ENCODE measurements at places on chromosomes 4 and X.

DNA sequence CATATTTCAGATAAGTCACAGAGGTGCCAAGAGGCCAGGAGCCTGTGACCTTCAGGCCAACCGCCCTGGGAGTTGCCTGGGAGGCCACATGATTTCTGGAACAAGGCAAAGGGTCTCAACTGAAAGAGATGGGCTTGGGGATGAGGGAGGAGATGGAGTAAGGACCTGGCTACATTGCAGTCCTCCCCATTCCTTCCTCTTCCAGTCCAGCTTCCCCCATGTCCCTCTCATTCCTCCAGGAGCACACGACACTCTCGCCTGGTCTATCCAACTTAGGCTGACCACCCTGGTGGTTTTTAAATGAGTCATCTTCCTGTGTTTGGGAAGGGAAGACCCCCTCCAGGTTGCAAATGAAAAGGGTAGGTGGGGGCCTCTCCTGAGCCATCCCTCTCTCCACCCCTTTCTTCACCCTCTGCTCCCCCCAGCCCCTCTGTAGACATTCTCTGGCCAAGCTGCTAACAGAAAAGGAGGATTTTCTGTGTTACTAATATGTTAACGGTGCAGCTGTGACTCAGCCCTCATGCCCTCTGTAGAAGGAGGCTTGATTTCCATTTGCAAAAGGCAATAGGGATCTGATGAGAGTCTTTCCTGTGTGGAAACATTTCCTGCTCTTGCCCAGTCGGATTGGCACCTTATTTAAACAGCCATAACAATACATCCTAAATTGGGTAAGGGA, 79.2 kb downstream of the RTL5 start:
- peak; percentile 28 for DNase-seq

GRCh38 chr4:99857307-99857706, 36.9 kb downstream of the LAMTOR3 start:
- DNase-seq = no peak

DNA sequence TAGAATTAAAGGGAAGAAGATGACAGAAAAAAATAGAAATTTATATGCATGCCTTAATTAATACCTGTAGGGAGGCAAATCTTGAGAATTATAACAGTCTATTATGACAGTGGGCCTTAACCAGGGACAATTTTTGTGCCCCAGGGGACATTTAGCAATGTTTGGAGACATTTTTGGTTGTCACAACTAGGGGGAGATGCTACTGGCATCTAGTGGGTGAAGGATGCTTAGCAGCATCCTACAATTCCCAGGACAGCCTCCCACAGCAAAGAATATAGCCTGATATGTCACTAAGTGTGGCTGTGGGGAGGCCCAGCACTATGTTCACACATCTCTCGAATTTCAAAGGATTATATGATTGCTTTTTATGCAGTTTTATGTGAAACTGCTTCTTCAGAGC, 10.5 kb downstream of the GPR82 start:
- peak; percentile 2 for DNase-seq

DNA sequence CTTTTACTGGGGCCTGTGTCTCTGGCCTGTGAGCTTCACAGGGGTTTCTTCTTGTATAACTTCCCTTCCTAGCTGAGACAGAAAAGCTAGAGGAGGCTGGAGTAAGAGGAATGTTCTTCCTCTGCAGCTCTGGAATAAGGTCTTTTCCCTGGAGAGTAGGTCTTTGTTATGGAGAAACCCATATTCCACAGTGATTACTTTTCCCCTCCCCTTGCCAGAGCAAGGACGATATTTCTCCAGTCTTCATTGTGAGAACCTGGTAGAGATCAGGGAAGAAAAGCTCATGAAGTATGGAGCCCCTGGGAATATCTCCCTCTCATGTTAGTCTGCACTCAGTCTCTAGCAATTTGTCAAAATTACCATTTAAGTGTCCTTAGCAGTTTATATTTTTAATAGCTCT, 18.7 kb upstream of the GLRB start:
- DNase-seq = no peak

- DNase-seq = no peak
Observed at GRCh38 chr4:152265149-152265621, 270.7 kb downstream of the FBXW7 start.
